ENCODE measurements at places on chromosomes 7 and 10.
A peak's percentile ranks its signal among the peaks of the same experiment; 100 is the strongest.

- DNase-seq = no peak
These were observed 72.0 kb downstream of the PAX2 start for GRCh38 chr10:100817268-100817839.

DNA sequence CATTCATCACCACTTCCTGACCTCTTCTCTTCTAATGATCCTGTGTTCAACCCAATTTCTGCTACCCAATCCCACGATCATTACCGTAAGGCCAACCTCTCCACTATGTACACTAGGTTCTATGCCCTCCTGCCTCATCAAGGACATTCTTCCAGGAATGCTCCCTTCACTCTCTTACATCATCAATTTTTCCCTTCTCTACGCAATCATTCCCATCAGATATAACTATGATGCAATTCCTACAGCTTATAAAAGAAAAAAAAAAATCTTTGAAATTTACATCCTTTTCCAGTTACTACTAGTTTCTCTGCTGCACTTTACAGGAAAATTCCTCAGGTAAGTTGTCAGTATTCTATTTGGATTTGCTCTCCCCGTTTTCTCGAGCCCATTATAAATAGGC, 30.8 kb upstream of the GPR22 start:
- no peak for DNase-seq

GRCh38 chr10:66862687-66863258, 63.1 kb upstream of the LRRTM3 start:
- no peak for DNase-seq

DNA sequence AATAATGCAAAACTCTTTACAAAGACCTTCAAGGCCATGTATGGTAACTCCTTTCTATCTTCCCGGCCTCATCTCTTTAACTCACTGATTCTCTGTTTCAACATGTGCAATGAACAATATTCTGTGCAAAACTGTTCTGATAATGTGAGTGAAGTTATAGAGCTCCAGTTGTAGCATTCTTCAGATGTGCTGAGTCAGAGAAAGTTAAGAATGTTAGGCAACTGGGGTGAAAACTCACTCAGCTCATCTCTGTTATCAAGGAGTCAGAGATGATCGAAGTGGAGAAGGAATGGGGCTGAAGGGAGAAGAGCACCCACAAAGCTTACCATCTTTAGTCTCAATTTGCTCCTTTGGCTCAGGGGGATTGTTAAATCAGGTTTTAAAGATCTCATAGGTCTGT, 344.7 kb upstream of the NPSR1 start:
- no peak for DNase-seq

DNA sequence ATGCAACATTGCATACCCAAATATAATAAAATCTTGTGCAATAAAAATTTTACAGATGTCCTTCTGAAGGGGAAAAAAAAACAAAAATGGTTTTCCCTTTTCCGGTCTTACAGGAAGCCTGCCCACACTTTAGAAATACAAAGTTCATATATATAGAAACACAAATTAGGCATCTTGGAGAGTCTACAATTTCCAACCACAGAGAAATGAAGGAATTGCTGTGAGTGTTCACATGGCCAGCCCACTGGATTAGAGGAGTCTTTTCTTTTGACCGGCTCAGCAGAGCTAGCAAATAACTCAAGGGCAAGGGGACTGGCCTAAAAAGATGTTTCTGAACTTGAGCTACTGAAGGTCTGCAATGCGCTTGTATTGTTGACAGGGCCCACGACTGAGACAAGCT, 92.4 kb downstream of the GLI3 start:
- DNase-seq = no peak

- DNase-seq = no peak
These were observed 1001.9 kb upstream of the SORCS1 start for GRCh38 chr10:108166401-108166800.

DNA sequence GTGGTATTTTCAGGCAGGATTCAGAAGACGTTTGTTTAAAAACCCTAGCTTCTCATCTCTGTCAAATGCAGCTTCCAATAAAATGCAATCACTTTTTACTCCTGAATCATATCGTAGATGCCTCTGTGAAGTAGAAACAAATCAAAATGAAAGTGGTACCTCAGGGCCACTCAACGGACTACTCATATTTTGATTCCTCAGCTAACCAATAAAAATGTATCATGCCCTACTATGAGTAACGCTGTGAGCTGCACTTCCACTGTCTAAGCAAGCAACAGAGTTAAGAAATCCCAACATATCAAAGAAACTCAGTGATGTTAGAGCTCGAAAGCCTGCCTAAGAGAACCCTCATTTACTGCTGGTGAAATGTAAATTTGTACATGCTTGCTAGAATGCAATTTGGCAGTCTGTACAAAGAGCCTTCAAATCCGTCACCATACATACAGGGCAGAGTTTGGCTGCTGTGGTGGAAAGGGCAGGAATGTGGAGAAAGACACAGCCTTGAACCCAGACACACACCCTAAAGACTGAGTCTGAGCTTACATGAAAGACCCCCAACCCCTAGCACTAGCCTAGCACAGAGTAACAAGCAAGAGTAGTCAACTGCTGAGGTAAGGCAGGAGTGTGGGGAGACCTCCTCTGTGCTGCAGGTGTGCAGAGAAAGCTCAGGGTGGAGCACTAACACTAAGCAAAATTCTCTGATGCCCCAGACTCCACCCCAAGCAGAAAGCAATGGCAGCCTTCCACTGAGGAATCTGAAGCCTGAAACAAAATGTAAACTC, 151.5 kb downstream of the ANK3 start:
- DNase-seq = peak; percentile 14

DNA sequence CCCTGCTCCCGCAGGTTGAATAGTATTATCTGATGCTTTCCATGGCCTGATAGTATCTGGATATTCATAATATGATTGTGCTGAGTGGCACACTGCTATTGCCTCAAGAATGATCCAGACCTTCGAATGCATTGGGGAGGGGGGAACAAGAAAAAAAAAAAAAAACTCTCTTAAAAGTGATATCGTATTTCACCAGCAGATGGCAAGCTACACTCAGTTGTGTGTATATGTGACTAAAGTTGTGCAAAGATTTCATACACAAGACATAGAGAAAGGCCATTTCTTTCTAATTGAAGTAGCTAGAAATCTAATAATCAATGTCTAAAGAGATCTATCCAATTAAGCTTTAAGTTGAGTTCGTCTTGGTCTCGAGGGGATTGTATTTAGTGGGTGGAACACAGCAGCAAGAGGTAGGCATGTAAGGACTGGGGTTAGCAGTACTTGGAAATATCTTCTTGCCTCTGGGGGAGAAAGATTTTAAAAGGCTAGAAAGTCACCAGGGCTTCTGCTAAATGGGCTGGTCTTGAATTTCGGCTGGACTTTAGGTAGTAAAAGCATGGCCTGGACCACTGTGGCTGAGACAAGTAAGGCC, 15.3 kb downstream of the SFRP4 start:
- no peak for DNase-seq

GRCh38 chr7:77425101-77426051, 9.2 kb upstream of the GSAP start:
- DNase-seq = no peak

DNA sequence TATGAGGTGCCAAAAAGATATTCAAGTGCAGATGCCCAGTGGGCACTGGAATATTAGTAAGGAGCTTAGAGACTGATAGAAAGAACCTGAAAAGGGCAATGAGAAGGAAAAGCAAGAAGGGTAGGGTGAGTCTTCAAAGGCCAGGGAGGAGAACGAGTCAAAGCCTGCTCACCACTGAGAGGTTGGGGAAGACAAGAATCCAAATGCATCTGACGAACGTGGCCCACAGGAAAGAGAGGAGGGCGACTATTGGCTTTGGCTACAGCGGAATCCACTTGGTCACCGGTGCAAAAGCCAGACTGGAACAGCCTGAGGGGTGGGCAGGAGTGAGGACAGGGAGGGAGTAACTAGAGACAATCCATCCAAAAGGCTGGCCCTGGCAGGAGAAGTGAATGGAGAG, 216.7 kb upstream of the KLF14 start:
- DNase-seq = peak; percentile 46

GRCh38 chr7:82428186-82428961, 15.2 kb downstream of the CACNA2D1 start:
- DNase-seq = no peak

DNA sequence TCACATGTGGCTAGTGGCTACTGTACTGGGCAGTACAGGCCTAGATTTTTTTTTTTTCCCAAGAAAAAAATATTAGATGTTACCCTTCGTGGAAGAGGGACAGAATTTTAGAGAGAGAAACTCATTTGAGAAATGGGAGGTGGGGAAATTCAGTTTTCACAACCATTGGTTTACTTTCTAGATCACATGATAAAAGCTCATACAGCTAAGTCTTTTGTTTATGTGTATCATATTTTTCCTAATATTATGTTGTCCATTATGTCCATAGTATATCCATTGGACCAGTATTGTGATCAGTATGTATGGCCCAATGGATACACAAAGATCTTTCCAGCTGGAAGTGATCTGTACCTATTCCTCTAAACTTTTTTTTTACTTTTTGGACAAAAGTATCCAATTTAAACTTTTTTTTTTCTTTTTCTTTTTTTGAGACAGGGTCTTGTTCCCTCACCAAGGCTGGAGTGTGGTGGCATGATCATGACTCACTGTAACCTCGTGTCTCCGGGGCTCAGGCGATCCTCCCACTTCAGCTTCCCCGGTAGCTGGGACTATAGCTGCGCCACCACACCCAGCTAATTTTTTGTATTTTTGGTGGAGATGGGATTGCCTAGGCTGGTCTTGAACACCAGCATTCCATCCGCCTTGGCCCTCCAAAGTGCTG, 4.1 kb downstream of the CALU start:
- DNase-seq = no peak

DNA sequence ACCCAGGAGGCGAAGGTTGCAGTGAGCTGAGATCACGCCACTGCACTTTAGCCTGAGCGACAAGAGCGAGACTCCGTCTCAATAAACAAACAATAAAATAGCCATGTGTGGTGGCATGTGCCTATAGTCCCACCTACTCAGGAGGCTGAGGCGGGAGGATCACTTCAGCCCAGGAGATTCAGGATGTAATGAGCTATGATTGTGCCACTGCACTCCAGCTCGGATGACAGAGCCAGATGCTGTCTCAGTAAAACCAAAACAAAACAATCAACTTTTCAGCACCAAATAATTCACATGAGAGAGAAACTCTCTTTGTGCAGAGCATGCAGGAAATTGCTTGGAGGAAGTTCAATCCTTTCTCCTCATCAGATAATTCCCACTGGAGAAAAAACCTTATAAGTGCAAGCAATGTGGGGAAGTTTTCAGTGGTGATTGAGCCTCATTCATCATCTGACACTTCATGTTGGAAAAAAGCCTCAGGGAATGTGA, 13.4 kb upstream of the FIS1 start:
- DNase-seq = no peak

DNA sequence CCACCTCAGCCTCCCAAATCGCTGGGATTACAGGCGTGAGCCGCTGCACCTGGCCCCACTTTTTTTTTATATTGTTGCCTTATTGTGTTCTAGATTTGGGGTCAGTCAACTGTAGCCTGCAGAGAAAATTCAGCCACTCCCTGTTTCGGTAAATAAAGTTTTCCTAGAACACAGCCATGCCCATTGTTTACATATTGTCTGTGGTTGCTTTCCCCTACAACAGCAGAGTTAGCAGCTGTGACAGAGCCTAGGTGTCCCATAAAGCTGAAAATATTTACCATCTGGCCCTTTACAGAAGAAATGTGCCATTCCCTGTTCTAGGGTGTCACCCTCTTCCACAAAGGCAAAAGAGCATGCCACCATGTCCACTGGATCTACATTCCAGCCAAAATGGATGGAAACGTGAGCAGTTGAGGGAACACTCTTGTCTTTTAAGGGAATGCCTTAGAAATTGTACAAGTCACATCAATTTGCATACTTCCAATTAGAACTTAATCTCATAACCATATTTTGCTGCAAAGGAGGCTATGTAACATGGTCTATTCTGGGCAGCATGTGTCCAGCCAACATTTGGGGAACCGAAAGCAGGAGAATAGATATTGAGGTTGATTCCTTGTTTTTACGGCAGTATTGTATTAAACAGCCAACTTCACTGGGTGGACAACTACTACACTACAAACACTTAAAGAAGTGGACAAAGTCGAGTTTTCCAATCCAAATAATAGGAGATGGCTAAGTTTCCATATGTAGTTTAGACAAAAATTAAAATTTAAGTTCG, 11.0 kb upstream of the BLVRA start:
- DNase-seq = no peak

GRCh38 chr10:47360419-47361040, 12.4 kb downstream of the RBP3 start:
- DNase-seq = no peak

GRCh38 chr7:50272808-50273207, 31.7 kb upstream of the IKZF1 start:
- DNase-seq = no peak

- no peak for DNase-seq
These were observed 26.2 kb upstream of the TCERG1L start for GRCh38 chr10:131337741-131338140.

DNA sequence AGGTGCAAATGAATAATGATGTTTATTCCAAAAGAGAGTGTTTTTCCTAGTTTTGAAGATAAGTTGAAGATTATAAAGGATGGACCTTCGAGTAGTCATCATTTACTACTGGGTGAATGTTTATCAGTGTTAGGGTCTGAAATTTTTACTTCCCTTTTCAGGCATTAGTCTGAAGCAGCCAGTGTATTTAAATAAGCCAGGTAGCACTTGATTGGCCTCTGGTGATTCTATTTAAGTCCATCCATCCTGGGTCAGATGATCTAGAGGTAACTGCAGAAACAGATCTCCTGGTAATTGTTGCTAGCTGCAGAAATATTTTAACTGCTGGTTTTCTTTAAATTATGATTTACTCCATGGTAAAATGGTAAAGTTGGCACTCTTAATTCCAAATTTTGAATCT, 34.1 kb upstream of the AGR2 start:
- DNase-seq = no peak

DNA sequence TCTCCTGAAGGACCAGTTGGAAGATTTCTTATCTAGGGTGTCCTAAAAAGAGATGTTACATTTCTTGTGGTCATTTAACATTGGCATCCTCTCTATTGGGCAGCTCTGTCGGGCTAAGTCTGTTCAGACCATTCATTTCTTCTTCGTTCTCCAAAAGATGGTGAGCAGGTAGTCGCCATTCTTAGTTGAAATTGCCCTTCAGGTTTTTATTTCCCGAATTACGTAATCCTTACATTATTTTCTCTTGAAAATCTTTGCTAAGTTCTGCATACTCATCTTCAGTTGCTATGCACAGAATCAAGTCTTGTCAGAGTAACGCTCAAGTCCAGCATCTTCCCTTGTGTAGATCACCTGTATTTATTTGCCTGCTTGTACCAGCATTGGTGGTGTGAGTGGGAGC, 53.6 kb downstream of the DAGLB start:
- DNase-seq = no peak

DNA sequence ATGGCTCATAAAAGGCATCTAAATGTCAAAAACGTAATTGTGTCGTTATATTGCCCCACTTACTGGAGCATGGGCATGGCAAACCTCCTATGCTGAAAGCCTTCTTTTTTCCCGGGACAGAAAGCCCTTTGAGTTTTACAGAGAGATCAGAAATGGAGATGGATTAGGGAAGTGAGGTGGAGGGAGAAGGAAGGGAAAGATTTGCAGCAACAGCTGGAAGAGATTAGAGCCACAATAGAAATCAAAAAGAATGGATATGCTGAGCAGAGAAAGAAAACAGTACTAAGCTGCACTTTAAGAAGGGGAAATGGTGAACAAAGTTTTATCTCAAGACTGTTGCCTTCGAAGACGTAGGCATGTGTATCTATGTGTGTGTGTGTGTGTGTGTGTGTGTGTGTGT, 97.2 kb upstream of the PCGF5 start:
- no peak for DNase-seq

- no peak for DNase-seq
These were observed 132.0 kb upstream of the CXCL12 start for GRCh38 chr10:44516891-44517290.

Data from activated CD4-positive, alpha-beta T cell treated with anti-CD3 and anti-CD28 coated beads for 48 hours (primary cell).